NCI-H1930 (cell line): ENCODE measurements at places on chromosomes 7 and 10.
A peak's percentile ranks its signal among the peaks of the same experiment; 100 is the strongest.

GRCh38 chr7:151631953-151632749, 112.5 kb upstream of the RHEB start:
- peak; percentile 90 for DNase-seq

GRCh38 chr7:23473844-23474093, 3.5 kb upstream of the IGF2BP3 start:
- no peak for DNase-seq

DNA sequence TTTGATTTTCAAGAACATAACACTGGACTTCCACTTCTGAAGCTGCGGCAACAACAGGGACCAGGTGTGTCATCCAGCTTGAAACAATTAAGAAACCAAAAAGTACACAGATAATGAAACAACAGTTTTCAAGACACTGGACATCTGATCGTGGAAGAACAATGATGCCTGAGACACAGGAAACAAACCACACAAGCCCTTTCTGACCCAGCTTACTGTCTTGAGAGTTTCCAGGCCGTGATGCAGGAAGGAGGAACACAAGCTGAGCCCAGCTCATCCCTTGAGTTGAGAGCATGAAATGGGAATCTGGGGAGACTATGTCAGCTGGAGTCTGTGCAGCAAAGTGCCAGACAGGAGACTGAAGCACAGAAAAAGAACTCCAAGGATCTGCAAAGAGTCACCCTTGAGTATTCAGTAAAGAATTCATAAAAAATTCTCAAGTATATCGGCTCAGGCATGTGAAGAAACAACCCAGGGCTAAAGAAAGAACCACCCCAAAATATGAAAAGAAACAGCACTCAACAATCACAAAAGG, 91.6 kb downstream of the RNF32 start:
- no peak for DNase-seq

GRCh38 chr7:139526578-139527544, 3.4 kb downstream of the CLEC2L start:
- no peak for DNase-seq

- no peak for DNase-seq
Measured at GRCh38 chr7:27163288-27164044, 1.9 kb downstream of the HOXA9 start.

DNA sequence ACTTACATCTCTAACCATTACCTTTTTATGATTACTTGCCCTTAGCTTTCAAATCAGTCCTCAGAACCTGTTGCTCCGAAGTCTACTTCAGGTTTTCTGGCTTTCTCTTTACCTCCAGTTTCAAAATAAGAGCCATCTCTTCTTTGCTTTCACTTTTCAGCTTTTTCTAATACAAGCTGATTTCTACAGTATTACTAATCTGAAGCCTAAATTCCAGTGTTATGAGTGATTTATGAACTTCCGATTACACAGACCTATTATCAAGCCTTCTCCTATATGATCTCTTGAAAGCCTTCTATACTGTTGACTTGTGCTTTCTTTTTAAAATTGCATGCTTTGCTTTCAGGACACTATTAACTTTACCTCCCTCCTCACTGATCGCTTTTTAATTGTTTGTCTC, 1307.8 kb upstream of the CELF2 start:
- no peak for DNase-seq

- DNase-seq, result no peak
Measured at GRCh38 chr7:3092468-3092867, 48.8 kb upstream of the CARD11 start.
